ENCODE measurements at places on chromosomes 12 and 14.

DNA sequence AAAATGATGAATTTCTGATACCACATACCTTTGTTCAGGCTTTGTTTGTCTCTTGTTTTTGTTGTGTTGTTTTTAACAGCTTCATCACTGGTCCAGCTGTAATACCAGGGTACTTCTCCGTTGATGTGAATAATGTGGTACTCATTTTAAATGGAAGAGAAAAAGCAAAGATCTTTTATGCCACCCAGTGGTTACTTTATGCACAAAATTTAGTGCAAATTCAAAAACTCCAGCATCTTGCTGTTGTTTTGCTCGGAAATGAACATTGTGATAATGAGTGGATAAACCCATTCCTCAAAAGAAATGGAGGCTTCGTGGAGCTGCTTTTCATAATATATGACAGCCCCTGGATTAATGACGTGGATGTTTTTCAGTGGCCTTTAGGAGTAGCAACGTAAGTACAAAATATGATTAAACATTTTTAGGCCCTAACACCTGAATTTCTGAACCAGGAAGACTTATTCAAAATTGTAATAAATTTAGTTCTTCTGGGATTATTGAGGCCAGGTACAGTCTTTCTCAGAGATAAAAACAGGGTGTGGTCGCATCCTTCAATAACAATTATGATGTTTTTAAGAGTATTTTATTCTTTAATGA is 22.4 kb downstream of the RXYLT1 start:
- no peak for DNase-seq

GRCh38 chr14:93085911-93086310 is 29.8 kb downstream of the ITPK1 start:
- peak; percentile 64 for DNase-seq

DNA sequence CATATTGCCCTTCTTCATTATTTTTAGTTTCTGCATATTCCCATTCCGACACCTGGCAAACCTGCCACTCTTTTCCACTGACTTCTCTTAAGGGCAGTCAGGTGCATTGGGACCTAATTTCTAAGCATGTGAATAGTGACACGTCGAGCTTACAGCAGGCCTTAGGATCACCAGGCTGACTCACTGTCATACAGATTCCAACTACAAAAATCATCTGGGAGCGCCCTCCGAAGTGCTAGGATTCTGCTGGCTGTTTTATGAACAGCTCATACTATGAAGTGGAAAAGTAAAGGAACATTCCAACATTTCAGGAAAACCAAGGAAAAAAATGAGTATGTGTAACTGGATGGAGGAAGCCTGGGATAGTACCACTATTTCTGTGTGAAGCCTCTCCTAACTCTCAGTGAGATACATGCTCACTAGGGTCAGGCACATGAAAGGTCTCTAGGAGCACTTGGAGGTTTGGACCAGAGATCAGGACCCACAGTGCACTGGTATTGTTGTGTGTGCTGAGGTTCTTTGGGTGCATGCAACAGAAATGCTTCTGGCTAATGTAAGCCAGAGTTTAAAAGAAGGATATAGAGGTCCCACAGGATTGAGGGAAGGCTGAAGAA is 257.4 kb downstream of the ZFP36L1 start:
- DNase-seq: no peak

DNA sequence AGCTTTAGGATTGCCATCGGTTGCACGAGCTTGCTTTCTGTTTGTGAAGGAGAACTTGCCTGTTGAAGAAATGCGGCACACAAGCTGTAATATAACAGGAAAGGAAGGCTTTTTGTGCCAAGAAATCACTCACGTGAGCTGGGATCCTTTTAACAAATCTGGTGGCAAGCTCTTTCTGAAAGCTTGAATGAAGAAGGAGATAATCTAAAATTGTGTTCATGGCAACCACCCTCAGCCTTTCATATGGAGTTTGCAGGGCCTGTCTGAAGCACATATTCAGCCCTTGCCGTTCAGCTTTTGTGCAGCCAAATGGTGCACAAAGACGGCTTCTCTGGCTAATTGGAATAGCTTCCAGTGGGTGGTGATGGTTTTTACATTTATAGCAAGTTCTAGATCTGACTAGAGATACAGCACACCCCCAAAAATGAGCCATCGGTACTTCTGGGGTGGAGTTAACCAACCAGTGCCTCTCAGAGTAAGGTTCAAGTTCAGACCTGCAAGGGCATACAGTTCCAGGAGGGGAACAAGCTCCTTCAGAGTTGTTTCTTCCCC is 107.4 kb downstream of the AEBP2 start:
- DNase-seq: no peak

GRCh38 chr14:74917646-74918081 is 5.4 kb downstream of the RPS6KL1 start:
- no peak for DNase-seq

- DNase-seq: peak; percentile 40
Measured at GRCh38 chr12:14995583-14996425, 23.0 kb downstream of the PDE6H start.

GRCh38 chr14:77103475-77103874 is 5.4 kb downstream of the CIPC start:
- no peak for DNase-seq

GRCh38 chr12:130708648-130709047 is 7.5 kb downstream of the RIMBP2 start:
- DNase-seq: no peak

GRCh38 chr12:130911193-130911592 is 39.3 kb downstream of the RAN start:
- no peak for DNase-seq

DNA sequence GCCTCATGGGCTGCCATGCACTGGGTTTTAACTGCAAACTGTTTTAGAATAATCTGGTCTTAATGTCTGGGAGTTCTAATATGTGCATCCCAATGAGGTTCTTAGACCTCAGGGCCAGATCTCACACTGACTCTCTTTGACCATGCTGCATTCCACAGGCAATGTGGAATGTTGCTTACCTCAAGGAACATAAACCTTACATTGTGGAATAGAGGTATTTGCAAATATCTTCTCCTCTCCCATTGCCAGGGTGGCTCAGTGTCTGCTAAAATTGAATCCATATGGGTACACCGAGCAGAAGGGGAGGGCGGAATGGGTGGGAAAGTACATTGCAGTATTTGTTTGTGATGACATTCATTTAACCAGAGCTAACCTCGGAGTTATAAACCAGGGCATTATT is 78.6 kb downstream of the CHST11 start:
- no peak for DNase-seq

- no peak for DNase-seq
Measured at GRCh38 chr12:92624236-92624635, 78.6 kb upstream of the PLEKHG7 start.

GRCh38 chr12:75977952-75978671 is 53.5 kb downstream of the PHLDA1 start:
- peak; percentile 32 for DNase-seq

DNA sequence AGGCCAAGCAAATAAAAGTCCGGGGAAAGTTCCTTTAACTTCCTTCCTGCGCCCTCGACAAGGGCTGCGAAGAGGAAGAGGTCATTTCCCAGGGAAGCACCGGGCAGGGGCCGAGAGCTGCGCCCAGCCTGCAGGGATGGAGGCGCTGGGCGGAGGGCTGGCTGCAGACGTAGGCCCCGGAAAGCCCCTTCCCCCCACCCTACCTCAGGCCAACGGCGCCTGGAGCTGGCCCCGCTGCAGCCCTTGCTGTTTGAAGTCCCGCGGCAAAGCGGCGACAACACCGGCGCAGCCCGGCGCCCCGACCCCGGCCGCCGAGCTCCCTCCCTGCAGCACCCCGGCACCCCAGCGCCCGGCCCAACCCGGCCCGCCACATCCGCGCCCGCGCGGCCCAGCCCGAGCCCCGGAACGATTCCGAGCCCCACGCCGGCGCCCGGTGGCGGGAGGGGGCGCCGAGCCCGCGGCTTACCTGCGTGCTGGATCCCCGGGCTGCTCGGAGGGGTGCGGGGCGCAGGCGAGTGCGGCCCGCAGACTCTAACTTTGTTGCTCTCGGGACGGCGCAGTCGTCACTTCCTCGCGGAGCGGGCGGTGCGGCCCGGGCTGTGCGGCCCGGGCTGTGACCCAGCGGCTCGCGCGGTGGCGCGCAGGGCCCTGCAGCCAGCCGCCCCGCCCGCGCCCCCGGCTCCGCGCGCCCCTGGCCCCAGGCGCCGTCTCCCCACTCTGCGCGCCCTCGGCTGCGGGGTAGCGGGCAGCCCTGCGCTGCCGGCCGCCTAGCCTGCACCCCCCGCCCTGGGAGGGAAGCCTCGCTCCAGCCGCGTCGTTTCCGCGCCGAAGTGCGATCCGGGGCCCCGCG is 64.8 kb upstream of the PTGR2 start:
- DNase-seq: peak; percentile 38

- DNase-seq: no peak
Measured at GRCh38 chr12:113889891-113890581, 76.1 kb downstream of the RBM19 start.

DNA sequence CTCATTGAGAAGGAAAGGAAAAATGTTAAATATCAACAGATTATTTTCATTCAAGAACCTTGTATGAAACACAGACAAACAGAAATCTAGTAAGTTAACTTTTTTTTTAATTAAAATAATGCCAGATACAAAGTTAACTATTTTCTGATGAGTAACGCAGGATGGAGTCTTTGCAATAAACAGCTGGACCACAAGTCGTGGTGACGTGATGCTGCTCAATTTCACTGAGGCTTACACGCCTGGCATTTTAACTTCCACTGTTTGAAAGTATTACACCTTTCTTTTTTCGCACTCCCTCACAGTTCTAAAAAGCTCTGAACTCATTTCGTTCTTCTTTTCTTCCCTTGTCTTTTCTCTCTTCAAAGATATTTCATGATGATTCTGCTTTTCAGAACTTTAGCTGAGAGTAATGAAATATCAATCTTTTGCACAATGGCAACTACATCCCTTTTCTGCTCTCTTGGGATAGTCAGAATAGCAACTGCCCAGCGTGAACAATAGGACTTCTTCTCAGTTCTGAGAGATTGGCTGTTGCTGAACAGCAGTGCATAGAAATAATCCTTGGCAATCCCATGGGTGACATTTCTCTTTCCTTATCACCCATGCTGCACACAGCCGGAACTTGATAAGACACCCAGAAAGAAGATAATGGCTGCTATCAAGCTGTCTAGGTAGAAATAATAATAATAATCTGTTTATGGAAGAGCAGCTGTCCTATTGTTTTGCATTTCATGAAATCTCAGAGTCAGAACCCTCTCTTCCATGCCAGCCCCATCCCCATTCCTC is 160.5 kb downstream of the BTG1 start:
- no peak for DNase-seq

DNA sequence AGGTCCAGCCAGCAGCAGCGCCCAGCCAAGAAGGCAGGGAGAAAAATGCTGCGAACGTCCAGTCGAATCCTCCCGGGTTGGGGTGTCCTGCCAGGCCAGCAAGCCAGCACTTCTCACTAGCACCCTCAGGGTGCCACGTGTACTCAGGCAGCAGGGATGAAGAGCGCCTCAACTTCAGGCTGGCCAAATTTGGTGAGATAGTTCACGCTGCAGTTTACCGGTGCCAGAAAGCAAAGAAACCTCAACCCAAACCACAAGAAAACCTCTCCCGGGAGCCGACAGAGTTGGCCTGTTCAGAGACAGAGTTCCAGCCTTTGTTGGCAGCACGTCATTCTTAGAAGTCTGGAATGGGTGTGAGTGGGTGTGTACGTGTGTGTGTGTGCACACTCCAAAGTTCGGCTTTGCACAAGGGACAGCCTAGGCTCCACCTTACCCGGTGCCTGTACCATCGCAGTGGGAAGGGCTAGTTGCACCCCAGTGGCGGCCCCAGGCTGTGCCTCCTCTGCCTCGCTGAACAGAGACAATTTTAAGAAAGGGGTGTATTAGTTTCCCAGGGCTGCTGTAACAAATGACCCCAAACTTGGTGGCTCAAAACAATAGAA is 42.1 kb downstream of the ELK3 start:
- no peak for DNase-seq

GRCh38 chr12:93838193-93838592 is 161.0 kb downstream of the CRADD start:
- no peak for DNase-seq

GRCh38 chr12:14774906-14775635 is 28.2 kb downstream of the WBP11 start:
- peak; percentile 16 for DNase-seq
